Activated B cell treated with CpG ODN at 0.5 μM for 24 hours (primary cell): ENCODE measurements at places on chromosomes 4 and X. TPM values are rescaled to one million over a fixed set of nuclear protein-coding genes. Genes with fewer than 3 reads are reported as not detected.

DNA sequence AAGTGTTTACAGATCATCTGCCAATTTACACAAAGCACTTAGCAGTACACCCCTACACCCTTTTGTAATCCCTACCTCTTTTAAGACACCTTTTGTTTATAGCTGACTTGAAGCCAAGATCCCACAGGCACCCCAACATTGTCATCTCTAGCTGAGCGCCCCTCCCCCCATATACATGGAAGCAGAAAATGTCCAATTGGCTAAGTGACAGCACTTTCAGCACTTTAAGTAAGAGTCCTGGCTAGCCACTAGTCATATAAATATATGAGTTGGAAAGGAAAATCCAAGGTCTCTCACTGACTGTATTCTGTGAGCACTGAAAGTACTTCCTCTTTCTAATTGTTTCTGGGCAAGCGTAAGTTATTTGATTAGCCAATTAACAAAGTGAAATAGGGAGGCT, 108.2 kb downstream of the NSUN7 start:
- H3K27me3 ChIP-seq: peaks cover 16% of the 10 kb centered on the region
- H3K36me3 ChIP-seq: no peaks in the 10 kb centered on the region
- DNase-seq: no peak
- no peak overlapping the region for H3K27ac ChIP-seq

DNA sequence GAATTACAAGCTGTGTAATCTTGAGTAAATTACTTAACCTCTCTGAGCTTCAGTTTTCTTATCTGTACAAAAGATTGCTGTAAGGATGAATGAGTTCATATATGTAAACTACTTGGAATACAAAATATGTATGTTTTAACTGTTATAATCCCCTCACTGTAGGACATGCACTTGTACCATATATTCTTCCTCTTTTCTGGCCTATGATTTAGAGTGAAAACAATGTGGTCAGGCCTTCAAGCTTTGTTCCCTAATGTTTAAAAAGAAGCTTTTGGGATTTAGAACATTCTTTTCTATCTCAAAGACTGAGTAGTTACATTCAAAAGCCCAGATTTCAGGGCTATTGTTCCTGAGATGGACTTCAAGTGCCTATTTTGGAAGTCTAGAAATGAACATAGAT, 26.7 kb upstream of the GPRIN3 start:
- no peaks in the 10 kb centered on the region for H3K36me3 ChIP-seq
- H3K4me1 ChIP-seq: peaks cover 7% of the 10 kb centered on the region
- no peak for DNase-seq
- H3K4me3 ChIP-seq: no peak overlapping the region
- peaks cover 2% of the 10 kb centered on the region for H3K27me3 ChIP-seq

- peaks cover 25% of the 10 kb centered on the region for H3K27me3 ChIP-seq
- no peak for DNase-seq
- no peaks in the 10 kb centered on the region for H3K4me1 ChIP-seq
- no peak overlapping the region for H3K27ac ChIP-seq
Measured at GRCh38 chr4:6478546-6479220, 6.3 kb upstream of the PPP2R2C start.

DNA sequence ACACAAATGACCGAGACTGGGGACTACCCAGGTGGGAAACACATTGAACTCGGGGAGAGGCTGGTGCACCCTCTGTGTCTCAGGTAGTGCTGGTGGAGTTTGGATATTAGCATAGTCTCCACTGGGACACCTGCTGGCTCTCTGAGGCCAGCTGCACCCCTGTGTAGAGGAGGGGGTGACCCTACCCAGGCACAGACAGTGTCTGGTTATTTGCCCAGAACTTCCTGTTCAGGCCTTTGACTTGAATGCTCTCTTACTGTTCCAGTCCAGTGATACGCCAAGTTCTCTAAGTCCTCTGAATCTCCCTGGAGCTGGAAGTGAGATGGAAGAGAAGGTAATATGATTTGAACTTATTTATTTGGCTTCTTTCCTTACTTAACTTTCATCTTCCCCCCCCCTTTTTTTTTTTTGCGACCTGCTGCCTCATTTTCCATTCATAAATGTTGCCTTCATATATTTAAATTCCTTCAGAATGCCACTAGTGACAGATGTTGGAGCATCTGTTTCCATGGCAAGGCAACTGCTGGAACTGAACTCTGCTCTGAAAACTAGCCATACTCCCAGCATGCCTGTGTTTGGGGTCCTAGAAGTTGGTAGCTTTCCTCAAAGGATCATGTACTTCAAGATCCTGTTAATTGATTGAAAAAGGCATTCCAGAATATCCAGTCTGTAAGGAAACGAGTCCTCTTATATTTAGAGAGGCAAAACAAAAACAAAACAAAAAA, 76.7 kb downstream of the AASDH start:
- no peaks in the 10 kb centered on the region for H3K27me3 ChIP-seq
- no peaks in the 10 kb centered on the region for H3K4me1 ChIP-seq
- DNase-seq: no peak
- H3K27ac ChIP-seq: no peak overlapping the region

- no peak overlapping the region for H3K4me3 ChIP-seq
- no peaks in the 10 kb centered on the region for H3K4me1 ChIP-seq
- H3K36me3 ChIP-seq: no peaks in the 10 kb centered on the region
- DNase-seq: no peak
- H3K27me3 ChIP-seq: no peaks in the 10 kb centered on the region
Measured at GRCh38 chr4:188876881-188877280, 737.6 kb downstream of the TRIML1 start.

GRCh38 chrX:9942086-9942485, 25.1 kb upstream of the CLDN34 start:
- peaks cover 29% of the 10 kb centered on the region for H3K4me1 ChIP-seq
- H3K27ac ChIP-seq: peak overlapping the region; percentile 25
- H3K4me3 ChIP-seq: peak overlapping the region; percentile 56
- H3K27me3 ChIP-seq: no peaks in the 10 kb centered on the region

DNA sequence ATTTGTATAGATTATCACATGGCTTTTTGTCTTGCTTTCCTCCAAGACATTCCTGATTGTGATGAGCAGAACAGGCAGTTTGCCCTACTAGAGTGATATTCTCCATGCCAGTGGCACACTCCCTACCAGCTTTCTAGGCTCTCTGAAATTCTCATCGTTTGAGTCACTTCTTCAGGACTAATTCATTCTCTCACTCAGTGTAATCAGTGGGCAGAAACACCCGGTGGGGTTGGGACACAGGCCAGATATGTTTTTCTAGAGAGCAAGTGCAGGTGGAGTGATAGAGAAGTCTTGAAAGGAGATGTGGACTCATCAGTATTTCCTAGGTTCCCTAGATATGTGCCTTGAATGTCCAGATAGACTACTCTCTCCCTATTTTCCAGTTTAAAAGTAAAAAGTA, 13.1 kb downstream of the RAB33A start:
- peaks cover under 1% of the 10 kb centered on the region for H3K36me3 ChIP-seq
- H3K4me3 ChIP-seq: no peak overlapping the region
- H3K27me3 ChIP-seq: no peaks in the 10 kb centered on the region
- DNase-seq: no peak

- H3K4me3 ChIP-seq: no peak overlapping the region
- H3K4me1 ChIP-seq: no peaks in the 10 kb centered on the region
- no peak overlapping the region for H3K27ac ChIP-seq
- DNase-seq: no peak
Measured at GRCh38 chr4:179398414-179398813, 1956.2 kb upstream of the AGA start.

DNA sequence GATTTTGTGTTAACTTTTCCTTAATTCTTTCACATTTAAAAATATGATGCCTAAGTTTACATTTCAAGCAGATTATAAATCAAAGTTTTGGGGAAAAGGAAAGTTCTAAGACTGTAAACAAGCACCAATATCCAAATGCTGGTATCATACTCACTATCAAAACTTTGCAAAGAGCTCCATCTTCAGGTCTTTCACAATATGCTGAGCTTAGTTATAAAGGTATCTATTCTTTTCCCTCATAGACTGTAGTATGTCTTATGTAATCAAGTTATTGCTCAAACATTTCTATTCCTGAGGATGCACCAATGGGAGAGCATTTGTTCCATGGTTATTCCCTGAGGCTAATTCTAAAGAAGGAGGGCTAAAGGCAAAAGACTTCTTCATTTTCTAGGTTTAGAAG, 207.9 kb upstream of the FAM241A start:
- H3K27ac ChIP-seq: no peak overlapping the region
- no peak for DNase-seq
- no peaks in the 10 kb centered on the region for H3K36me3 ChIP-seq
- H3K4me1 ChIP-seq: no peaks in the 10 kb centered on the region
- peaks cover 4% of the 10 kb centered on the region for H3K27me3 ChIP-seq

- no peaks in the 10 kb centered on the region for H3K36me3 ChIP-seq
- no peak overlapping the region for H3K4me3 ChIP-seq
- no peak for DNase-seq
Measured at GRCh38 chrX:155179346-155179997, 36.8 kb upstream of the VBP1 start.

- H3K4me1 ChIP-seq: peaks cover 85% of the 10 kb centered on the region
- peak overlapping the region; percentile 61 for H3K4me3 ChIP-seq
- DNase-seq: peak; percentile 37
- peaks cover 85% of the 10 kb centered on the region for H3K36me3 ChIP-seq
Measured at GRCh38 chr4:102564399-102565059, 63.4 kb downstream of the NFKB1 start.

- peaks cover 3% of the 10 kb centered on the region for H3K27me3 ChIP-seq
- H3K4me1 ChIP-seq: no peaks in the 10 kb centered on the region
- DNase-seq: no peak
Measured at GRCh38 chr4:10385994-10386394, 71.2 kb downstream of the ZNF518B start.

DNA sequence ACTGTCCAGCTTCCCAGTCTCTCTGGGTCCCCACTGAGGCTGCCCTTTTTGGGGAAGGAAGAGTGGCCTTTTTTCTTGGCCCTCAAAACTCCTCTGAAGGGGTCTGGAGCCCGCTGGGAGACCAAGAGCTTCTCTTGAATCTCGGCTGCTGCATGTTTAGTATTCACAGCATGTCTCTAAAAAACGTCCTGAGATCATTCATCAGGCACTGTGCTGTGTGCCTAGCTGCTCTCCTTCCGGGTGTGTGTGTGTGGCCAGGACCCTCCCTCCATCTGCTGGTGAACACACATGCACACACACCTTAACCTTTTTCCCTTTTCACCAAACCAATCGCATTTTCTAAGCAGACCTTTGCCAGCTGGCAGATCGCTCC, 841 bp upstream of the FRMPD3 start:
- H3K27me3 ChIP-seq: no peaks in the 10 kb centered on the region
- DNase-seq: no peak
- H3K4me1 ChIP-seq: peaks cover 40% of the 10 kb centered on the region
- peak overlapping the region; percentile 74 for H3K4me3 ChIP-seq
- H3K27ac ChIP-seq: no peak overlapping the region

- no peaks in the 10 kb centered on the region for H3K4me1 ChIP-seq
- H3K27me3 ChIP-seq: no peaks in the 10 kb centered on the region
Measured at GRCh38 chr4:89558147-89558546, 250.5 kb upstream of the GPRIN3 start.

GRCh38 chrX:71253253-71254091, 468 bp downstream of the ZMYM3 start:
- H3K4me3 ChIP-seq: peak overlapping the region; percentile 93
- H3K4me1 ChIP-seq: peaks cover 21% of the 10 kb centered on the region
- H3K27me3 ChIP-seq: no peaks in the 10 kb centered on the region
- peak; percentile 16 for DNase-seq
- H3K36me3 ChIP-seq: peaks cover 27% of the 10 kb centered on the region
- H3K27ac ChIP-seq: peak overlapping the region; percentile 87

DNA sequence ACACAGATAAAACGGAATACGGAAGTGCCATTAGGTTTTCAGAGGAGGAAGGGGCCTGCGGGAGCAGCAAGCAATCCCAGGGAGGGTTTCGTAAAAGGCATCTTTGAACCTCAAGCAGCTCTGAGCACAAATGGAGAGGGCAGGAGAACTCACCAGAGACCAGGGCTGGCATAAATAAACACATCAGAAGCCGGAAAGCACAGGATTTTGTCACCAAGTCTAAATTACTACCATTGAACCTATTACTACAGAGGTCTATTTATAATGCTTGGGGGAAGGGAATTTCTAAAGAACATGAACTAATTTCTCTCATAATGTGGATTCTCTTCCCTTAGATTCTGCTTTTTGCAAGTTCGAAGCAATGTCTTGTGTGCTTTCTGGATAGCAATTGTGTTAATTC, 39.6 kb upstream of the MBTPS2 start:
- no peaks in the 10 kb centered on the region for H3K4me1 ChIP-seq
- no peak overlapping the region for H3K4me3 ChIP-seq
- H3K27me3 ChIP-seq: peaks cover 2% of the 10 kb centered on the region
- H3K36me3 ChIP-seq: no peaks in the 10 kb centered on the region
- DNase-seq: no peak
- H3K27ac ChIP-seq: no peak overlapping the region

DNA sequence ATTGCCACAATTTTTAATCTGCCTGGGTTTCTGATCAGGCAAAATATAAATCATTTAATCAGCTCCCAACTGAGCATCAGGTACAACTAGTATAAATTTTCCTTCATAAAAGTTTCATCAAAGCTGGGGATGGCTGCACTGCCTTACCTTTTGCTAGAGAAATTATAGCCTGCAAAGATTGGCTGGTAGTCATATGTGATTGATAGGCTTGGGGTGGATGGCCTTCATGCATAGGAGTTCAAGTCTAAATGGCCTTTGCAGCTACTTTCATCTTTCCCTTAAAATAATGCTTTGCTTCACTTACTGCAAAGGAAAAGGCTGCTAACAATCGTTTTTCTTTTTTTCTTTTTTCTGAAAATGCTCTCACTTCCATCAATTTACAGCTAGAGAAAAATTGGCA, 739.7 kb downstream of the CENPC start:
- H3K4me1 ChIP-seq: no peaks in the 10 kb centered on the region
- no peak for DNase-seq
- no peak overlapping the region for H3K27ac ChIP-seq
- H3K36me3 ChIP-seq: no peaks in the 10 kb centered on the region
- no peaks in the 10 kb centered on the region for H3K27me3 ChIP-seq
- H3K4me3 ChIP-seq: no peak overlapping the region

- H3K27ac ChIP-seq: no peak overlapping the region
- no peaks in the 10 kb centered on the region for H3K27me3 ChIP-seq
- H3K4me3 ChIP-seq: no peak overlapping the region
- no peaks in the 10 kb centered on the region for H3K4me1 ChIP-seq
- DNase-seq: no peak
Measured at GRCh38 chrX:29422034-29422433, 793.3 kb upstream of the MAGEB2 start.

- DNase-seq: no peak
- no peak overlapping the region for H3K4me3 ChIP-seq
- no peak overlapping the region for H3K27ac ChIP-seq
- H3K4me1 ChIP-seq: no peaks in the 10 kb centered on the region
Measured at GRCh38 chrX:23626651-23627050, 40.6 kb upstream of the PRDX4 start.

GRCh38 chr4:38060829-38061431, 100.7 kb downstream of the PTTG2 start:
- no peaks in the 10 kb centered on the region for H3K27me3 ChIP-seq
- H3K4me3 ChIP-seq: no peak overlapping the region
- H3K27ac ChIP-seq: no peak overlapping the region
- peaks cover 12% of the 10 kb centered on the region for H3K4me1 ChIP-seq
- peaks cover 69% of the 10 kb centered on the region for H3K36me3 ChIP-seq

The GASK1B gene
- total RNA-seq: not detected in 2 replicates

The TLR6 gene
- total RNA-seq: 59.1 and 64.7 TPM in 2 replicates

The CT45A5 gene
- not detected in 2 replicates for total RNA-seq

The SLC2A9 gene
- total RNA-seq: 1.1 and 1.2 TPM in 2 replicates

The IQCM gene
- total RNA-seq: not detected in 2 replicates

The TMEM35A gene
- total RNA-seq: not detected in 2 replicates

The NPY1R gene
- not detected in 2 replicates for total RNA-seq

The AFP gene
- total RNA-seq: not detected in 2 replicates
